Gastrocnemius medialis (tissue), 4 donors: ENCODE measurements at places on chromosomes 1 and 21.

- DNase-seq, result no peak
Observed at GRCh38 chr1:20668581-20668980, 7.4 kb upstream of the DDOST start.

DNA sequence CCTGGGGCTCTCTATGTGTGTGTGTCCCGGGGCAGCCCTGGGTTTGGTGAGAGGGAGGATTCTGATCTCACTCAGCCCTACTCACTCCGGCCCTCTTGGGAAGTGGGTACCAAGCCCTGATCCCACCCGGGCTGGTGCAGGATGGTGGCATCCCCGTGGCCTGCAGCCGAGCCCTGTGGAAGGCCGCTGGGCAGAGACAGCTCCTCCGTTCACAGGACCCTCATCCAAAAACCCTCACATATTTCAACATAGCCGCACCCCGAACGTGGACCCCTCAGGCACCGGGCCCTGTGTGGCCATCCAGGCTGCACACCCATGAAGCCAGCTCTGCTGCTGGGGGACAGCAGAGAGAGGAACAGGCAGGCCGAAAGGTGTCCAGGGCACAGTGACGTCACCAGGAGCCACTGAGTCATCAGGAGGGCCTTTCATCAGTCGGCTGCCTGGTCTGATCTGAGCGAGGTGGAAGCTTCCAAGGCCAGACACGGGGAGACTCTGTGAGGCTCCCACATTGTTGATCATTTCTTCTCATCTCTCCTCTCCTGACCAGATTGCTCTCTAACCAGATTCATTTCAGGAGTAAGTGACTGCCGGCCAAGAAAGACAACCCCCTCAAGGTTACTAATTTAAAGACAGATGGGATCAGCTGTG lies 16.2 kb upstream of the GPR157 start:
- no peak for DNase-seq

DNA sequence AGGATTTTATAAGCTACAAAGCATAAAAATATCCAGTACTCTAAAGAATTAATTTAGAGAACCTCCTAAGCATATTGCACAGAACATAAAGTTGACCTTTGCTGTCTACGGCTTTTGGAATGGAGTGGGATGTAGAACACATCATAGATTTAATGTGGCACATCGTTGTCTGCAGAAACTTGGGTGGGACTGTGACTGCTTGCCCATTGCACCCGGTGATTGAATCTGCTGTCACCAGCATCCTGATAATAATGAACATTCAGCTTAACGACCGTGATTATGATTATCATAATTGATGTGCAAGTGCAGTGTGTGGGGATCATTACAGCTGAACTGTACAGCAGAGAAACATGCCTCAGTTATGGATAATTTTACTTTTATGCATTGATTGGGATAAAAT lies 181.9 kb downstream of the SPATA17 start:
- no peak for DNase-seq

- DNase-seq, result no peak
Observed at GRCh38 chr1:237074371-237075117, 32.6 kb downstream of the RYR2 start.

DNA sequence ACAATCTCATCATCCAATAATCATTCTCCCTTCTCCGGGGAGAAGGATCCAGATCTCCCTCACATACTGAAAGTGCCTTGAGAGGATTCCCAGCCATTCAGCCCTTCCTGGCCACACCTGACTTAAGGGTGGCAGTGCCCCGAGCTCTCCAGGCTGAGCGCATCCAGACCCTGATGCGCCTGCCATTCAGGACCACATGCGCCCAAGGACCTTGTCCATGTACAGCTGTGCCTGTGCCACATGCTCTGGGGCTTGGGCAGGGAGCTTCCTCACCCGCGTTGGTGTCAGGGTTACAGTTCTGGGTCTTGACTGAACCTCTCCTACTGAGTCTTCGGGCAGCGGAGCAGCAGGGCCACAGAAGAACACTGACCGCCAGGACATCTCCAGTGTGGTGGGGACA lies 121.1 kb downstream of the KIAA0319L start:
- no peak for DNase-seq

DNA sequence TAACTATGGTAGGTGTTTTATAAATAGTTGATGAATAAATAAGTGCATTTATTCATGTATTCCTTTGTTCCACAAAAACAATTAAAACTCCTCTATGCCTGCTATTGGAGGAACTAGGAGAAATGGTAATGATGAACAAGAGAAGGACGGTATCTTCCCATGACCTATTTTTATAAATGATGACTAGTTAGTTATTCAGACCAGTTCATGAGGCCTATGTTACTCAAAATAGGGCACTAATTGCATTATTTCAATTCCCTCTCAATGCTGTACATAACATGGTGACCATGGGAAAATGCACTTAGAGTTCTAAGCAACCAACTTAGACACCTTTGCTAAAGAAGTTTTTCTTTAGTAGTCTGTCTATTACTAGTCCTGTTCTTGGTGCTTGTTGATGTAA lies 53.1 kb downstream of the XCL1 start:
- DNase-seq, result no peak

- peak; percentile 77 for DNase-seq
Observed at GRCh38 chr1:207890136-207890738, 20.7 kb downstream of the CD34 start.

DNA sequence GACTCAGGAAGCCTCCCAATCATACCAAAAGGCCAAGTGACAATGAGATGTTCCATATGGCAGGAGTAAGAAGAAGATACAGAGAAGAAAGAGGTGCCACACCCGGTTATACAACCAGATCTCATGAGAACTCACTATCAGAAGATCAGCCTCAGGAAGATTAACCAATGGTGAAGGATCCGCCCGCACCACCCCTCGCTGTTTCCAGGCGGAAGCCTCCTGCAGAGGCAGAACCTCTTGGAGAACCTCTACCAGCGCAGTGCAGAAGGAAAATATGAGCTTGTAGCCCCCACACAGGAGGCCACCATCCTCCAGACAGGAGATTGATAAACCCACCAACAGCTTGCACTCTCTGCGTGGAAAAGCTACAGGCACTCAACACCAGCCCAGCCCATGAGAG lies 245.1 kb downstream of the POTED start:
- DNase-seq, result no peak

- DNase-seq, result no peak
Observed at GRCh38 chr1:89512996-89513720, 11.5 kb upstream of the LRRC8B start.

GRCh38 chr1:169309178-169310166 lies 58.1 kb downstream of the NME7 start:
- no peak for DNase-seq

- no peak for DNase-seq
Observed at GRCh38 chr1:80731241-80731894, 1069.4 kb upstream of the ADGRL2 start.

DNA sequence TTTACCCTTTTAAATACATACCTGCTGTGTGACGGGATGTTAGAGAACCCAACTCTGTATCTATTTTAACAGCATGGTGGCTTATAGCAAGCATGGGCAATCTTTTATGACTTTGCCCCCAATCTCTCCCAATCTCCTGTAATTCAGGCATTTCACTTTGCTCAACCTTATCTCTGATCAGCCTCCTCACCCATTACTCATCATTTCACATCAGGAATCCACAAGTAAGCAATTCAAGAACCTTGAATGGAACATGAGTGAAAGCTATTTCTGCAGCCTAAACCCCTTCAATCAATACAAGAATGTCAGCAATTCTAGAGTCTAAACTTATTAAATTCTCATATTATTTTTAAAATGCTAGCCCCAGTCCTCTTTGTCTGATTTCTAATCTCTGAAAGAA lies 199.8 kb downstream of the ST6GALNAC3 start:
- DNase-seq, result no peak
